ENCODE measurements at places on chromosomes 12 and 14.

DNA sequence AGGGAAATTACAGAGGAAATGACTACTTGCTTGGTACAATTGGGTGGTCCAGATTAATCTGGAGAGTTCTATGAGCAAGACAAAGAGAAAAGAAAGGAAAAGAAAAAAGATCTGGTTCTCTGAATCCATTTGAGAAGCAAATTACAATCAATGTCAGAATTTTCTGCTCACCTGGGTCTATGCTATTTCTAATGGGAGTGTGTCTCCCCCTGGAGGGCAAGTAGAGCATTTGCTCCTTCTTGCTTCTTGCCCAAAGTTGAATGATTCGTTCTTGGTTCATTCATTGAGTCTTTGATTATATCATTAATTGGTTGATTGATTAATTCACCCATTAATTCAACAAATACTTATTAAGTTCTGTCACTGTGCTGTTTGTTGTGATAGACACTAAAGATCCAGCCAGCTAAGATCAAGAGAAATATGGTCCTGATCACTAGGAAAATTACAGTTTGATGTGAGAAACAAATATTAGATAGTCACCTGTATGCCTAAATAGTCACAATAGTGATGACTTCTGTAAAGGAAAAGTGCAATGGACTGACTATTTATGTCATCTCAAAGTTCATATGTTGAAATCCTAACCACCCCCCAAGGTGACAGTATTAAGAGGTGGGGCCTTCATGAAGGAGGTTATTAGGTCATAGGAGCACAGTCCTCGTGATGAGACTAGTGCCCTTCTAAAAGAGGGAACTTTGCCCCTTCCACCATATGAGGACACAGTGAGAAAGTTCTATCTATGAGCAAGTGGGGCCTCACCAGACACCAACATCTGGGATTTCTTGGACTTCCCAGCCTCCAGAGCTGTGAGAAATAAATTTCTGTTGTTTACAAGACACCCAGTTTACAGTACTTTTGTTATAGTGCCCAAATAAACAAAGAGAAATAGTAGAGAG, 8.0 kb upstream of the ASB8 start:
- peak; percentile 87 for DNase-seq

DNA sequence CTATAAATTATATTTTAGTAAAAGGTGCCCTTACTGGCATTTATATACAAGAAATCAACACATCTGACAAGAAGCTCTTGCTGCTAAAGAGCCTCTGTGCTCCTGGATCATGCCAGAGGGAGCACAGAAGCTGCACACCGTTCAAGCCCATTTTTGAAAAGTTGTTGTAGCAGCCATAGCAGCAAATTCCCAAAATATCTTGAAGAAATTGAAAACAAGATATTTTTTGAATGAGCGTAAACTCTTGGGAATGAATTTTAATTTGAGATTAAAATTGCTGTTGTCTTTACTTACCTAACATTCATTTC, 540 bp upstream of the CLEC2D start:
- no peak for DNase-seq

DNA sequence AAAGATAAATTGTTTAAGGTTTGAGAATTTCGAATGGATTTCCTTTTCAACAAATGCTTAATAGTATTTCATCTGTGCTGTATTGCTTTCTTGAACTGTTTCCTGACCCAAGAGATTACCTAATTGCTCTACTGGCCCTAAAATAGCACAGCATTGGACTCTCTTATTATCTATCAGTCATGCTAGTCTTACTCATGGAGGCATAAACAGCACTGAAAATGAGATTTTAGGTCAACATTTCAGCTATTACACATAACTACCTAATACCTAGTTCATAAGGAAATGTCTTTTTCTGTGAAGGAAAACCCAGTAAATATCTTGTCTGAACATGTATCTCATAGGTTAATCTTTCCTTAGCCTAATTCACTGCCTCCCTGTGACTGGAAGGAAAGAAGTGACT, 4.3 kb upstream of the ABCD2 start:
- no peak for DNase-seq

DNA sequence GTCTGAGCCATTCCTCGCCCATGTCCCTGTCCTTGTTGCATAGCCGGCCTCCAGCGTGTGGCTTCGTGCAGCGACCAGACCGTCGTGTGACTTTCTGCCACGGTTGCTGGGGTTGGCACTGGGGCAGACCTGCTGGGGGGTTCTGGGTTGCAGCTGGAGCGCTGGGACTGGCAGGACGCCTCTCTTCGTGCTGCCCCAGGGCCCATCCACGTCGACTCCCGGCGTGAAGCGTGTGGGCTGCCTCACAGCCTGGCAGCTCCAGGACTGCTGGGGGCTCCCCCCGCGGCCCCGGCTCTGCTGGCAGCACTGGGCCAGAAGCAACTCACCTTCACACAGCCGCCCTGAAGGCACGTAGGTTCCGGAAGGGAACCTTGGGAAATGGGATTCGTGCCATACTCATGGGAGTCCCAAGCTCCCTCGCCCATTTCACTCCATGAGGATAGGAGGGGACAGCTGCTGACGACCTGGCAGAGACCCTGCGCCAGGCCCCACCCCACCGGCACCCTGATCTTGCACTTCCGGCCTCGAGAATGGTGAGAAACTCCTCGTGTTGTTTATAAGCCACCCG, 51.9 kb downstream of the GALNT9 start:
- DNase-seq: no peak

- peak; percentile 60 for DNase-seq
Measured at GRCh38 chr14:75711105-75711795, 50.2 kb downstream of the TTLL5 start.

DNA sequence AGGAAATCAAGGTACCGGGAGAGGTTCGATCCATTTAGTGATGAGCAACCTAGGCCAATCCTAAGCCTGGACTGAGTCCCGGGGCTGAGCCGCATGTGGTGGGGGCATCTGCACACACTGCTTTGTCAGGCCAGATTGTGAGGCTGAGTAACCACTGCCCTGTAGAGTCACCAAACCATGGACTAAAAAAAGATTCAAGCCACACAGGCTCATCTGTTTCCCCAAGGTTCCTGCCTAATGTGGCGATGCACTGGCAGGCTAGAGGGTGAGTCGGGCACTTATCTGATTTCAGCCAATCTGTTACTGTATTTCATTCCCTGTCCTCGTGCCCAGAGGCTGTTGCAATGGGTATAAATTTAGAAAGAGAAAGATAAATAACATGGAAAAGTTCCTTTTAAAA, 140.8 kb downstream of the TTC7B start:
- peak; percentile 21 for DNase-seq

- no peak for DNase-seq
Measured at GRCh38 chr12:55631056-55631455, 5.6 kb upstream of the OR10P1 start.

DNA sequence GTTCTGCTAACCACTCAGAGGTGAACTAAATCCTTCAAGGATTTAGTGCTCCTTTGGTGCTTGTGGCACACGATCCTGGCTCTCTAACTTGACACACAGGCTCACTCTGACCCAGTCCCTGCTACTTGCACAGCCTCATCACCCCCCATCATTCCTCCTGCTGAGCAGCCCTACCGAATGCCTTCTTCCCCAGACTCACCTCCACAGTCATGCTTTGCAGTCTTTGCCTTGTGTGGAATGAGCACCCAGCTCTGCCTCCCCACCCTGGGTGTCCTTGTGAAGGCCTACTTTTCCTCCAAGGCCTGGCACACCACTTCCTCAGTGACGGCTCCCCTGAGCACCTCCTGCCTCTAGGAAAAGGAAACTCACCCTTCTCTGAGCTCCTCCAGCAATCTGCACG, 7.9 kb upstream of the TINF2 start:
- DNase-seq: no peak

DNA sequence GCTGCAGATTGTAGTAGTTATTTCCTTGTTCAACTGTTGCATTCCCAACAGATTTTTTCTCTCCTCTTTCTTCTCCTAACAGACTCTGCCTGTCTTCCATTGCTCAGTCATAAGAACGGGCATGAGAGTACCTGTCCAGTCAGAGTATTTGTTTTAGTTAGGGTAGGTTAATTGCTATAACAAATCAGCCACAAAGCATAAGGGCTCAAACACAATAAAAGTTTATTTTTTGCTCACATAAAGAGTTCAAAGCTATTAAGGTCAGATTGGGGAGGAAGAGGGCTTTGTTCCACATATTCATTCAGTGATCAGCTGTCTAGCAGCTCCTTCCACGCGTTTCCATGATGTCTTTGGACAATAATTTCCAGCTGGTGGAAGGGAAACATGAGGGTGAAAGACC, 92.8 kb upstream of the PLXNC1 start:
- no peak for DNase-seq

DNA sequence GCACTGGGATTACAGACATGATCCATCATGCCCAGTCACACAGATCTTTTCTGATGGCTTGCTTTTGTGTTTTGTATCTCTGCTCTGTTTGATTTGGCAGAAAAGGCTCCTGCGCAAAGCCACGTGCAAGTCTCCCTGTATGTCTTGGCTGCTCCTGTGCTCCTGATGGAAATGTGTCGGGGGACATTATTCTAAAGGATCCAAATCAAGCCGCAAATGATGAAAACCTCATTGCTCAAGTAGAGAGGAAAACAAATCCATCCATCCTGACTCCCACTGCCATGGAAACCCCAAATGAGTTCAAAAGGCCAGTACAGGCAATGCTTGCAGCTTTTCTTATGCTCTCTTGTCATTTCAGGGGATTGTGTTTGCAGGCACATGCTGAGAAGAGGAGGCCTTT, 93.8 kb downstream of the NDUFA12 start:
- DNase-seq: no peak

- DNase-seq: peak; percentile 77
Measured at GRCh38 chr14:77409131-77409533, 14.2 kb downstream of the NOXRED1 start.

DNA sequence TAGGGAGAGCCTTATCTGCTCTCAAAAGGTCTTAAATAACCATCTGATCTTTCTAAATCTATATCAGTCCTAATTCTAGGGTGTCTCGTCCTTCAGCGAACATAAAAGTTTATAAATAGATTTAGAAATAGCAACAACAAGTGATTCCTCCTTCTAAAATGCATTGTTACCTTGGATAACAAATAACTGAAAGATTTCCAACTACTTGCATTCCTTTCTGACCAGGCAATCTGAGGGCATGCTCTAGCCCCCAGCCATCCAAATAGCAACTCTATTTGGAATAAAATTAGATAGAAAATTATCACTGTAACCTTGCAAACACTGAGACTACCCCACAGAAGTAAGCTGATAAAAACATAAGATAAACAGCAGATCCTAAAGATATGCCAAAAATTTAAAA, 21.8 kb upstream of the KRR1 start:
- no peak for DNase-seq

DNA sequence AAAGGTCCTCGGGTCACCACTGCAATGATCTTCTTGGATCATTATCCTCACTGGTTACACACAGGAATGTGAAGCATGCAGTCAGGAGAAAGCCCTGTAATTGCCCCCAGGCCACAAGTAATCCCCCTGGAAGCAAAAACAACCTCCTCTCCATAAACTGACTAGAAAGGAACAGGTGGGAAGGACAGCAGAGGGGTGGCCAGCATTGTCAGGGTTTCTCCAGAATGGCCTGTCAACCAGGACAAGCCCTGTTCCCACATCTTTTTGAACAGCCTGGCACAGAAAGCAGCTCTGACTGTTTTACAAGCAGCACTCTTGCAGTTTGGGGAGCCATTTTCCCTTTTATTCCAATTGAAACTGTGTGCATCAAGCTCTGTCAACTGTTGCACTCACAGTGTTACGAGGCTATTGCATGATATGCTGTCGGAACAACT, 36.1 kb downstream of the TMCC3 start:
- DNase-seq: no peak

- DNase-seq: no peak
Measured at GRCh38 chr12:27919671-27920235, 52.8 kb downstream of the PTHLH start.

- DNase-seq: no peak
Measured at GRCh38 chr14:63178912-63179311, 25.3 kb upstream of the RHOJ start.

- no peak for DNase-seq
Measured at GRCh38 chr12:57990241-57990883, 49.0 kb downstream of the ATP23 start.

DNA sequence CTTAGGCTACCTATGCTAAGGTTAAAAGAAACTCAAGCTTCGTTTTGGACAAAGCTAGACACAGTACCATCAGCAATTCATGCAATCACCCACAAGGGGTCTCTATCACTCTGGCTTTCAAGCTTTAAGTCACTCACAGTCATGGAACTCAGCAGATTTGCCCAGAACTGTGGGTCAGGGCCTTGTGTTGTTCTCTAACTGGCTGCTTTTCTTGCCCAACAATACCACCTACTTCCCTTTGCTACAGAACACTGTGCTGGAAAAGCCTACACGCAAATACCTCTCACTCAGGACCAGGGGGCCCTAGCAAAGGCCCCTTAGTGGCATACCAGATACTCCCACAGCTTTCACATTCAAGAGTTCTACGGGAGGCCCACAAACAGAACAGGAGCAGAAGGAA, 9.1 kb downstream of the NEMP1 start:
- peak; percentile 94 for DNase-seq

- peak; percentile 83 for DNase-seq
Measured at GRCh38 chr12:55720894-55721444, 776 bp downstream of the RDH5 start.

DNA sequence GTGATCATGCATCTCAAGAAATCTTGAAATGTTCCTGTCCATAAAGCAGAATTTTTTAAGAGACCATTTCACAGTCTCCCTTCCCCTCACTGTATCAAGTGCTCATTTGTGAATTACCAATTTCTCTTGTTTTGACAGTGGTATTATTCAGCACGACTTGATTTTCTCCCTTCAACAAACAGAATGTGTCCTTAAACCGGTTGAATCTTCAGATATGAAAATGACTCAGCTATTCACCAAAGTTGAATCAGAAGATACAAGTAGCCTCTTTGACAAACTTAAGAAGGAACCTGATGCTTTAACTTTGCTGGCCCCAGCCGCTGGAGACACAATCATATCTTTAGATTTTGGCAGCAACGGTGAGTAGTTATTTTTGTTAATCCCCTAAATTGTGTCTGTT, 25.5 kb upstream of the SNAPC1 start:
- DNase-seq: no peak

DNA sequence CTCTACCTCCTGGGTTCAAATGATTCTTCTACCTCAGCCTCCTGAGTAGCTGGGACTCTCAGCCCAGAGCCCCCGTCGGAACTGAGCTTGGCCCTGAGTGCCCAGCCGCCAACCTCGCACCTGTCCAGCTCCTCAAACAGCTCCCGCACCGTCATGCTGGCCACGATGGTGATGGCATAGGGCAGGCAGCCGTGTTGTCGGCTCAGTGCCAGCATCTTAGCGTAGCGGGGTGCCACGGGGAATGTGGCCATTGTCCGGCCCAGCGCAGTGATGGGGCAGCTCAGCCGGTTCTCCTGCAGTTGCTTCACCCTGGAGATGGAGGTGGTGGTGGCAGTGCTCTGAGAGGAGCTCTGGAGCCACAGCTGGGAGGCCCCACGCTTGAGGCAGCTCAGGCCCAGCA, 32.4 kb downstream of the DHX37 start:
- no peak for DNase-seq

GRCh38 chr14:34297786-34298520, 164.1 kb downstream of the SPTSSA start:
- peak; percentile 79 for DNase-seq
